CD4-positive, CD25-positive, alpha-beta regulatory T cell (primary cell): ENCODE measurements at places on chromosomes 5 and 9. TPM values are rescaled to one million over a fixed set of nuclear protein-coding genes. Genes with fewer than 3 reads are reported as not detected.
A peak's percentile ranks its signal among the peaks of the same experiment; 100 is the strongest.

BTNL3 gene
- not detected for total RNA-seq

OTP gene
- not detected for total RNA-seq

BNC2 gene
- total RNA-seq, result not detected

RPL37 gene
- total RNA-seq, result 1,729 TPM

RPP25L gene
- 6.7 TPM for total RNA-seq

PCDHB4 gene
- total RNA-seq, result not detected

HSPB3 gene
- not detected for total RNA-seq

EGFL7 gene
- 1.7 TPM for total RNA-seq

- H3K27me3 ChIP-seq, result no peaks in the 10 kb centered on the region
- H3K4me3 ChIP-seq, result no peak overlapping the region
- H3K4me1 ChIP-seq, result no peaks in the 10 kb centered on the region
- no peaks in the 10 kb centered on the region for H3K36me3 ChIP-seq
- H3K27ac ChIP-seq, result no peak overlapping the region
These were observed 24.1 kb downstream of the SLC1A3 start for GRCh38 chr5:36630201-36631145.

- H3K4me3 ChIP-seq, result no peak overlapping the region
- H3K4me1 ChIP-seq, result no peaks in the 10 kb centered on the region
- no peak overlapping the region for H3K27ac ChIP-seq
- DNase-seq, result no peak
- peaks cover 5% of the 10 kb centered on the region for H3K27me3 ChIP-seq
These were observed 61.6 kb upstream of the DAB2 start for GRCh38 chr5:39486361-39486760.

DNA sequence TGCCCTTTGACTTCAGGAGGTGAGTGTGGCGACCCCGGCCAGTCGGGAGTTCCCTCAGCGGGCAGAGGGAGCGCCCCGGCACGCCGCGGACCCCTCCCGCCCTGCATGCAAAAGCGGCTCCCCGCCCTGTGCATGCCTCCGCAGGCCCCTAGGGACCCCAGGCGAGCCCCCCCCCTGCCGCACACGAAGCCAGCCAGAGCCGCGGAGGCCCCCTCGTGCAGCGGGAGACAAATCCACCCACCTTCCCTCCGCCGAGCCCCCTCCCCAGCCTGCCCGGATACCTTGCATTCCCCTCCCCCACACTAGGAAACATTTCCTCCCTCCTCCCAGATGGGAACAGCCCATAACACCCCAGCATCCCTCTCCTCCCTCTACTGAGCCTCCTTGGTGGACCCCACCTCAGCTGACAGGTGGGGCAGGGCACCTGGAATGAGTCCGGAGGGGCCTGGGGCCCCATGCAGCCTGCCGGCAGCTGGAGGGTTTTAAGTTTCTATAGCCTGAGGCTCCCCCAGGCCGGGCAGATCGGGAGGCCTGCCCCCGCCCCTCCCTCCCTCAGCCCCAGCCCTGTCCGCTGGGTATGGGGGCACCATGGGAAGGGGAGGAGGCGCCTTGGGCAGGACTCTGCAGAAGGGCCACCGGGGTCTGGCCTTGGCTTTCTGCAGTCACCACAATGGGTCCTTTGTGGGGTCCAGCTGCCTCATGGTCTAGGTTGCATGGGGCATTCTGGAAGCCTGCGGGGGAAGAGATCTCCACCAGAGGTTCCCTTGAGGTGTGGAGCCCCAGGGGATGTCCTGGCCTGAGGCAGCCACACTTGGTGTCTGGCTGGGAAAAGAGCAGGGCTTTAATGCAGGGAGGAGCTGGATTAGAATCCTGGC, 601 bp downstream of the ERGIC1 start:
- H3K4me3 ChIP-seq, result peak overlapping the region; percentile 66
- peak overlapping the region; percentile 82 for H3K27ac ChIP-seq
- H3K36me3 ChIP-seq, result no peaks in the 10 kb centered on the region
- DNase-seq, result no peak

- DNase-seq, result no peak
- no peaks in the 10 kb centered on the region for H3K27me3 ChIP-seq
- peaks cover 18% of the 10 kb centered on the region for H3K36me3 ChIP-seq
- H3K4me1 ChIP-seq, result no peaks in the 10 kb centered on the region
- no peak overlapping the region for H3K4me3 ChIP-seq
- H3K27ac ChIP-seq, result no peak overlapping the region
These were observed 28.2 kb downstream of the ERCC8 start for GRCh38 chr5:60916646-60917045.

GRCh38 chr5:140365941-140366340, 5.9 kb downstream of the SLC4A9 start:
- no peaks in the 10 kb centered on the region for H3K36me3 ChIP-seq
- H3K4me3 ChIP-seq, result no peak overlapping the region
- no peaks in the 10 kb centered on the region for H3K27me3 ChIP-seq
- H3K4me1 ChIP-seq, result no peaks in the 10 kb centered on the region

GRCh38 chr9:125551781-125552180, 155.2 kb downstream of the MAPKAP1 start:
- peaks cover 10% of the 10 kb centered on the region for H3K36me3 ChIP-seq
- H3K4me3 ChIP-seq, result no peak overlapping the region

DNA sequence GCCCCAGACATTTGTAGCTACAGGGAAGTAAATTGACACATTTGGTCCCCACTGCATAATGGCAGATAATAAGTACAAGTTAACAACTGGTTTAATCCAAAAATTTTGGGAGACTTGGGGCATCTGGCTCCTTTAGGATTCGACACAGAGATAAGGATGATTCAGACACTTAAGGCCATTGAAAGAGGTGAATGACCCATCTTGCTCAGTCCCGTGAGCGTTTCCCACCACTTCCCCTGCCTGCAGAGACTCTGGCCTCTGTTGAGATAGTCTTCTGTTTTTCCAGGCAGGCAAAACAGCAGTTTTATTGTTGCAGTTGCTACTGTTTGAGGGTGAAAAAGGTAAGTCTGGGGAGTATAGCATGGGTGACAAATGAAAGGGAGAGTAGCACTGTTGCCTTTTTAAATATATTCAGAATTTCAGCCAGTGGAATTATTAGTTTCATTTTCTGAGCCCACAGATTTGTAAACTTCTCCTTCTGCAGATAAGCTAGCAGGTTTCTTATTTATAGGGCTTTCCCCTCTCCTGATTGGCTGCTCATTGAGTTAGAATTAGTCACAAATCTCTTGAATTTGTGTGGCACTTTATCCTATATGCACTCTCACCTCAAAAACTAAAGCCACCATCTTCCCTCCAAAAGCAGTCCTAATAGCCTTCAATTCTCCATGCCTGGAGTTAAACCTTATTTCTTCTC, 19.3 kb downstream of the ACO1 start:
- no peaks in the 10 kb centered on the region for H3K27me3 ChIP-seq
- DNase-seq, result no peak
- no peak overlapping the region for H3K4me3 ChIP-seq
- H3K36me3 ChIP-seq, result peaks cover 16% of the 10 kb centered on the region

GRCh38 chr9:13330396-13331004, 51.0 kb upstream of the MPDZ start:
- H3K4me1 ChIP-seq, result no peaks in the 10 kb centered on the region
- no peak for DNase-seq
- H3K36me3 ChIP-seq, result no peaks in the 10 kb centered on the region
- H3K27me3 ChIP-seq, result no peaks in the 10 kb centered on the region
- no peak overlapping the region for H3K4me3 ChIP-seq

DNA sequence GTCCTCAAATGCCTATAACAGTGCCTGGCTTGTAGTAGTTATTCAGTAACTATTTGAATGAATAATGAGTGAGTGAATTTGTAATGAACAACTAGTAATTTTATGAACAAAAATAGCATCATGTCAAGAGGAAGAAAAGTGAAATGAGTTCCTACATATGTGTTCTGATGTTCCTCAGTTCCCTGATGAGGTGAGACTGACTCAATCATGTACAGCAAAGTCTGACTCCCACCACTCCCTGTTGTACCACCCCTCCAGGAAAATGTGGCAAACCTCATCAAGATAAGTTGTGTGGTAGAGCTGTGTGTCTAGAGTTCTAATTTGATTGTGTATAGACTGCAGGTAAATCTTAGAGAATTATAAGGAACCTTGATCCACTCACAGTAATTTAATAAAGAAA, 201.6 kb downstream of the GOLPH3 start:
- H3K27ac ChIP-seq, result no peak overlapping the region
- DNase-seq, result no peak
- no peaks in the 10 kb centered on the region for H3K36me3 ChIP-seq
- H3K4me3 ChIP-seq, result no peak overlapping the region

- H3K27ac ChIP-seq, result peak overlapping the region; percentile 73
- peaks cover 39% of the 10 kb centered on the region for H3K36me3 ChIP-seq
- peaks cover 40% of the 10 kb centered on the region for H3K4me1 ChIP-seq
- H3K4me3 ChIP-seq, result peak overlapping the region; percentile 68
These were observed 120.0 kb upstream of the CACNA1B start for GRCh38 chr9:137757613-137758029.
